PC-9 (cell line): ENCODE measurements at places on chromosomes 1 and 21. TPM values are rescaled to one million over a fixed set of nuclear protein-coding genes. Genes with fewer than 3 reads are reported as not detected.

The CD58 gene
- total RNA-seq = 15.9 and 23.6 TPM in 2 replicates

DNA sequence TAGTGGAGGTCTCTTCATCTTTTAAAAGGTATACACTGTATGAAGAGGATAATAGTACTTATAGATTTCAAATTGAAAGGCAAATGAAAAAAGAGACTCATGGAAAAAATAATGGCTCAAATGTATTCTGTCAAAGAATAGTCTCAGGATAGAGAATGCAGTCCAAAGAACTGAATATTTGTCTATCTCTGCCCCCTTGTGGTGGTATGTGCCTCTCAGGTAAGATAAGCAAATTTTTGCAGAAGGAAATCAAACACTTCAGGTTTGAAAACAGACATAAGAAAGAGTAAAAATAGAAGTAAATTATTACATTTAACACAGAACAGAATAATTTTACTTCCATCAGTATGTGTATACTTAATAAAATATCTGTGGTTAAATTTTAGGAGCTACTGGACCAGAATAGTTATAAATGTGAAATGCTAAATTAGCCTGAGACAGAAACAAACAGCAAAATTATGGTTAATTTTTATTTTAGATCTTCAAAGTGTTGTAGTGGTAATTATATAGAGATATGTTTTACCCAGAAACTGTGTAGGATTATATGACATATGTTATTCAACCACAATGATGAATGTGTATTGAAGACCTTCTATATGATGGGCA, 164.4 kb upstream of the PALMD start:
- no peaks in the 10 kb centered on the region for H3K36me3 ChIP-seq
- no peak overlapping the region for H3K4me3 ChIP-seq
- H3K27ac ChIP-seq = no peak overlapping the region

DNA sequence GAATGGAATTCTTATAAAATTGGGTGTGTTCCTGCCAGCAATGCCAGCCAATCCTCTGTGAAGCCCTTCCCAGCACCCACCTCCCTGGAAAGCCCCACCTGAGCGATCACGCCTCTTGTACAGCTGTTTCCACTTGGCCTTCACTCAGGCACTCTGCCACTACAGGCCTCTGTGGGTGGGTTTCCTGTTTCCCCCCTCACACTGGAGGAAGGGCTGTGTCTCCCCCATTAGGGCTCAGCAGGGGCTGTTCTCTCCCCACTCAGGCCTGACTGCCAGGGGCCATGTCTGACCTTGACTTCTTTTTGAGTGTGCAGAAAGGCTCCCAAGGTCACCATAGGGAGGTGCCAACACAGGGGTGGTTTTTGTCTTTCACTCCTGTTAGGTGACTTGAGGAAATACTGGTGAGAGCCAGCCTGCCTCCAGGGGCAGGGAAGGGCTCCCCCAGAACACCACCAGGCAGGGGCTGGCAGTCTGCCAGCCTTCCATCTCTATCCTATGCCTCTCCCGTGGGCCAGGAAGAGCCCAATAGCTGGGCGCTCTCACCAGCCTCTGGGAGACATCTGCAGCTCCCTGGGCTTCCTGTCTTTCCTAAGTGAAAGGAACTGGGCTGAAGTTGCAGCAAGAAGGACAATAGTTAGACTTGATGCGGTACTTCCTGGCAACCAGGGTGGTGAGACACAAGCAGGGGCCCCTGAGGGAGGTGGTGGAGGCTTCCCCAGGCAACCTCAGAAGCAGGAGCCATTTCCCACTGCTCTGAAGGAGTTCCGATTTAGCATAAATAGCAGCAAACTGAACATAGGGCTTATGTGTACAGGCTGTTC, 49.1 kb downstream of the ELK4 start:
- no peak overlapping the region for H3K27ac ChIP-seq
- peaks cover 54% of the 10 kb centered on the region for H3K4me1 ChIP-seq
- no peaks in the 10 kb centered on the region for H3K36me3 ChIP-seq
- H3K4me3 ChIP-seq = no peak overlapping the region

- no peak for DNase-seq
- H3K27ac ChIP-seq = no peak overlapping the region
- H3K4me3 ChIP-seq = no peak overlapping the region
Observed at GRCh38 chr1:11064942-11065341, 5.1 kb upstream of the SRM start.

- no peaks in the 10 kb centered on the region for H3K27me3 ChIP-seq
- H3K4me3 ChIP-seq = no peak overlapping the region
- no peak overlapping the region for H3K27ac ChIP-seq
Observed at GRCh38 chr21:19475525-19475924, 1071.9 kb upstream of the TMPRSS15 start.

DNA sequence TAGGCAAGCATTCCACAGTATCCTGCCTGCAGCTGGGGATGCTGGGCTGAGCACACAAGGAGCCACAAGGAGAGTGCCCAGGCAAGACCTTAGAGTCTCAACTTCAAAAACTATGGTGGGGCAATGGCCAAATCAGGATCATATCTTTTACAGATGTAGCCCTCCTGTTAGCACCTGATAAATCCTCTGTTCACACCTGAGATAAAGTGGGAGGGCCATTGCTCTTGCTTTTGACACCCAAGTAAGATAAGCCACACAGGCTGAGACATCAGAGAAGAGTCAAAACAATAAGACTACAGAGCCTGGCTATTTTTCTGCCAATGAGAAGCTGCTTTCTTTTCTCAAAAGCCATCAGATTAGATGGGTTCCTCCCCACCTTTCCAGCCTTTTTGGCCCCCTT, 148.9 kb downstream of the AJAP1 start:
- no peak overlapping the region for H3K4me3 ChIP-seq
- H3K27me3 ChIP-seq = peaks cover 5% of the 10 kb centered on the region; the same call in 1 of the 2 replicates
- DNase-seq = no peak
- H3K36me3 ChIP-seq = no peaks in the 10 kb centered on the region
- H3K27ac ChIP-seq = no peak overlapping the region

DNA sequence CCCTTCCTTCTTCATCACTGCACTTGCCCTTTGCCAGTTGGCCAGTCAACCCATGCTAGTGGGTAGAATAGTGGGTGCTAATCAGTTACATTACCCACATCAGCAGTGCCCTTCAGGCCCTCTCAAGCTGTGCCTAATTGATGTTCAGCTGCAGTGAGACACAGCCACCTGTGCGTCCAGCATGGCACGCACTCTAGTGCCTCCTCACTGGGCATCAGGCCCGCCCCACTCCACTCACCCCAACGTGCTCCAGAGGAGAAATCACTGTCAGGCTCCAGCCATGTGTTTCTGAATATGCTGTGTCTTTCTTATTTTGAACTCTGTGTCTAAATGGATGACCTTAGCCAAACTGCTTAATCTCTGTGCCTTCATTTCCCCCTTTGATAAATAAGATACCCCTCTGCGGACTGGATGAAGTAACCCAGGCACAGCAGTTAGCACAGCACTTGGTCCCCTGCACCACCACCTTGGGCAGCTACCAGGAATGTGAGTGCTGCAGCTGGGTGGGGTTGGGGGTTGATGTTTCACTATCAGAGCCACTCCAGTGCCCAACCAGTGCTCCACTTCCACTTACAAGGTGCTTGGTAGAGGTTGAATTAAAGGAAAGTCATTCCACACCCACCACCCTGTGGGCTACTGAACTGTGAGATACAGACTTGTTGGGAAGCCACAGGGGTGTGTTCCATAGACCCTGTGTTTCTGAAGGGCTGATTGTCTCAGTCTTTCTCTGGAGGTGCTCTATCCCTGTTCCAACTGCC, 8.9 kb upstream of the ADORA3 start:
- H3K4me3 ChIP-seq = no peak overlapping the region
- no peaks in the 10 kb centered on the region for H3K36me3 ChIP-seq
- DNase-seq = no peak
- peaks cover 15% of the 10 kb centered on the region for H3K4me1 ChIP-seq
- H3K27me3 ChIP-seq = no peaks in the 10 kb centered on the region
- H3K27ac ChIP-seq = no peak overlapping the region

DNA sequence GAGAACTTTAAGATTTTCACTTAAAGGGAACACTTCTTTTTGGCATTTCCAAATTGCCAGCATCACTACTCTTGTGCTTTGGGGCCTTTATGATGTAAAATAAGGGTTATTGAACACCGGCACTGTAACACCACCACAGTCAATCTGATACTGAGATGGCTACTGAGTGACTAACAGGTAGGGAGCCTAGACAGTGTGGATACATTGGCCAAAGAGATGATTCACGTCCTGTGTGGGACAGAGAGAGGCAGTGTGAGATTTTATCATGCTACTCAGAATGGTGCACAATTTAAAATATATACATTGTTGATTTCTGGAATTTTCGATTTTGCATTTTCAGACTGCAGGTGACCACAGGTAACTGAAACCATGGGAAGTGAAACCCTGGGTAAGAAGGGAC, 261.6 kb downstream of the SPATA17 start:
- no peaks in the 10 kb centered on the region for H3K36me3 ChIP-seq
- no peak overlapping the region for H3K27ac ChIP-seq
- DNase-seq = no peak
- H3K4me1 ChIP-seq = no peaks in the 10 kb centered on the region

The C1orf141 gene
- not detected in 2 replicates for total RNA-seq

DNA sequence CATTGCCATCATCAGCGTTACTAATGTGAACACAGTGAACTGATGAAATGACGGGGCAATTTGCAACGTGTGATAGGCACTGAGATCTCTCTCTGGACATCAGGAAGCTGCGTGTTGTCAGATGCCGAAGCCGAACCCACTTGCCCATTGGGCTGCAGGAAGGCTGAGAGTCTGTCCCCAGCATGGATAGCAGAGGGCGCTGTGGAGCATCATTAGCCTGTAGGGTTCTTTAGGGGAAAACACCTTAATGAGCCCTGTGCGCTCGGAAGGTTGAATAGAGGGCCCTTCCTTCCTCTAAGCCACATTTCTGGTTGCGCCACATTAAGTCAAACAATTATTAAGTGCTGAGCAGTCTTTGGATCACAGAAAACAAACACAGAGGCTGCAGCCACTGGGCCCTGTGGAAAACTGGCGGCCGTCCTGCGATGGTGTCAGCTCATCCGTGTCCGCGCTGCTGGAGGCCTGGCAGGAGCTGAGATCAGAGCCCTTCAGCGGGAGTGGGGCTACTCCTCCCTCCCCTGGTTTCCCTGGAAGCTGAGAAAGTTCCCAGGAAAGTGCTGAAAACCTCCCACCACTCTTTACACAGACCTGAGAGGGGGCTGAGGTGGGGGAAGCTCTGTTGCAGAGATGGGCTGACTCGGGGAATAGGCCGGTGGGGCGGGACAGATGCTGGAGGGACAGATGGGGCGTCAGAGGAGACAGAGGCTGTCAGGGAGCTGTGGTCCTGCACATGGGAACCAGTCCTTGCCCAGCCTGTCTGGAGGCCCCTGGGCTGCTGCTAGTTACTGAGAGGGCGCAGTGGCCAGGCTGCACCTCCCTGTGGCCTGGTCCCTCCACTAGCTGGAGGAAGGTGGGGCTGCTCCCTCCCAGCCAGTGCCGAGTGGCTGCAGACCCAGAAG, 12.7 kb downstream of the TFF2 start:
- no peaks in the 10 kb centered on the region for H3K27me3 ChIP-seq
- no peak overlapping the region for H3K27ac ChIP-seq
- H3K4me3 ChIP-seq = no peak overlapping the region
- H3K36me3 ChIP-seq = no peaks in the 10 kb centered on the region
- no peaks in the 10 kb centered on the region for H3K4me1 ChIP-seq
